ENCODE measurements at places on chromosomes 7 and 10. TPM values are rescaled to one million over a fixed set of nuclear protein-coding genes. Genes with fewer than 3 reads are reported as not detected.

The NPC1L1 gene
- 0.39 TPM for total RNA-seq

The MRC1 gene
- total RNA-seq: 58.3 TPM

The LIPN gene
- not detected for total RNA-seq

- no peaks in the 10 kb centered on the region for H3K4me1 ChIP-seq
- no peaks in the 10 kb centered on the region for H3K27me3 ChIP-seq
- H3K27ac ChIP-seq: no peak overlapping the region
- H3K4me3 ChIP-seq: no peak overlapping the region
- H3K36me3 ChIP-seq: no peaks in the 10 kb centered on the region
Observed at GRCh38 chr7:111834367-111834766, 272.1 kb upstream of the IMMP2L start.

DNA sequence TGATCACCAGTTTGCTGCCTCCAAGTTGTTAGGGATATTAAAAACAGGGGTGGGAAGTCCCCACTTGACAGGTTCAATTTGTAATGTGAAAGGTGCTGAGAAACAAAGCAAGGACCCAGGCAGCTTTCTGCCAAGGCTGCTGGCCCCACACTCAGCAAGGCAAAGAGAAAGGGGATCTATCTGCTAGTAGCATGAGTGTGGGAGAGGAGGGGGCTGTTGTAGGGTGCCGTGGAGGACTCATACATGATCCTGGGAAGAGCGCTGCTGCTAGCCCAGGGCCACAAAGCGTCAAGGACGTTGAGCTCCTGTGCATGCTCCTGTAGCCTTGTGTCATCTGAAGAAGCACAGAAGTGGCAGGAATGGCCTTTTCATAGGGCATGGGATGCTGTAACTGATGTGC lies 96.5 kb upstream of the INSYN2A start:
- no peaks in the 10 kb centered on the region for H3K27me3 ChIP-seq
- DNase-seq: no peak
- H3K36me3 ChIP-seq: no peaks in the 10 kb centered on the region
- no peaks in the 10 kb centered on the region for H3K4me1 ChIP-seq
- no peak overlapping the region for H3K27ac ChIP-seq
- H3K4me3 ChIP-seq: no peak overlapping the region

DNA sequence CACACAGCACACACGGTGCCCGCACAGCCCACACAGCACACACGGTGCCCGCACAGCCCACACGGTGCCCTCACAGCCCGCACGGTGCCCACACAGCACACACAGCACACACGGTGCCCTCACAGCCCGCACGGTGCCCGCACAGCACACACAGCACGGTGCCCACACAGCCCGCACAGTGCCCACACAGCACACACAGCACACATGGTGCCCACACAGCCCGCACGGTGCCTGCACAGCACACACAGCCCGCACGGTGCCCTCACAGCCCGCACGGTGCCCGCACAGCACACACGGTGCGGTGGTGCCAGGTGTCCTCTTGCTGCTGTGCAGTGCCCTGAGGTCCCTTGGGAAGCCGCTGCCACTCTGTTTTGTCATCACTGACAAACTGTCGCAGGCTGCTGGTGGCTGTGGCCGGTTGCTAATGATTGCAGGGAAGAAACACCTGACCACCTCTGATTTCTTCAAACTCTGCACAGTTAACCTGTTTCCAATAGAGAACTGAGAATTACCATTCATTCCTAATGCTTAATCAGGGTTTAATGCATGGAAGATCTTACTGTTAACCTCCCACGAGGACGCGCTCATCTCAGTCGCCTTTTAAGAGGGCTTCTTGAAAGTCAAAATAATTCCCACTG lies 66.9 kb downstream of the GLRX3 start:
- H3K27me3 ChIP-seq: no peaks in the 10 kb centered on the region
- no peak for DNase-seq
- H3K27ac ChIP-seq: no peak overlapping the region
- no peak overlapping the region for H3K4me3 ChIP-seq
- no peaks in the 10 kb centered on the region for H3K4me1 ChIP-seq
- H3K36me3 ChIP-seq: no peaks in the 10 kb centered on the region
